ENCODE measurements at places on chromosomes 4 and X.

DNA sequence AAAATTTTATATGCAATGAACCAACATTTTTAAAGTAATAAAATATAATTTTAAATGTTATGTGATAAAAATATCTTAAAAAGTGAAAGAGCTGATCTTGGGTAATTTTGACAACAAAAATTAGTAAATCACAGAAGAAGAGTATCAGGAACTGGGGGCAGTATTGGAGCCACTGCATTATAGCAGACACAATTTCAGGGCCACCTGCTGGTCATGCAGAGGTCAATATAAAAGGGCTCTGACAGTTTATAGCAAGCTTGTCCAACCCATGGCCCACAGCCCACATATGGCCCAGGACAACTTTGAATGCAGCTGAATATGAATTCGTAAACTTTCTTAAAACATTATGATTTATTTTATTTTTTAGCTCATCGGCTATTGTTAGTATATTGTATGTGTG, 13.0 kb upstream of the LEF1 start:
- no peak for DNase-seq

DNA sequence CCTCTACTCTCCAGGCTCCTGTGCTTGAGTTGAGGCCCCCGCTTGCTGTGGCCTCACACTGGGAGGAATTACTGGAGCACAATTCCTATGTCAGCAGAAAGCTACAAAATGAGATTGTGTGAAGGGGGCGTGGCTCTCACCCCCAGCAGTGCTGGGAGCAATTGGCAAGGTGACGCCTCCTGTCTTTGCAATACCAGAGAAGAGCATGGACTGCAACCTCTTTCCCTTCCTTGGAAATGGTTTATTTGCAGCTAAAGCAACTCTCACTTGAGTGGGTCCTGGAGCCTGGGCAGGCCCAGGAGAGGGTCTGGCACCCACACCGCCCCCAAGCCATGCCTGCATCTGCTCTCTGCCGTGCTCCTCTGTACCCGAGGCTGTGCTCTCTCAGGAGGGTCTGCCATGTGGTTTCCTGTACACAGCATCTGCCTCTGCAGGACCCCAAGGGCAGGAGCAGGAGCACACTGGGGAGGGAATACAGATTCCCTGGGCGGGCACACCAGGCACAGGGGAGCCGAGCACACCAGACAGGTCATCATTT, 32.9 kb upstream of the HGFAC start:
- no peak for DNase-seq

GRCh38 chr4:7694324-7694723, 245.3 kb downstream of the AFAP1 start:
- no peak for DNase-seq

- no peak for DNase-seq
These were observed 37.3 kb downstream of the RNF212 start for GRCh38 chr4:1075809-1076699.

GRCh38 chrX:37752281-37752680, 27.6 kb upstream of the CYBB start:
- no peak for DNase-seq

- no peak for DNase-seq
These were observed 213.2 kb downstream of the FBXW7 start for GRCh38 chr4:152322656-152323055.

GRCh38 chrX:56498756-56499155, 64.7 kb upstream of the UBQLN2 start:
- DNase-seq, result no peak

DNA sequence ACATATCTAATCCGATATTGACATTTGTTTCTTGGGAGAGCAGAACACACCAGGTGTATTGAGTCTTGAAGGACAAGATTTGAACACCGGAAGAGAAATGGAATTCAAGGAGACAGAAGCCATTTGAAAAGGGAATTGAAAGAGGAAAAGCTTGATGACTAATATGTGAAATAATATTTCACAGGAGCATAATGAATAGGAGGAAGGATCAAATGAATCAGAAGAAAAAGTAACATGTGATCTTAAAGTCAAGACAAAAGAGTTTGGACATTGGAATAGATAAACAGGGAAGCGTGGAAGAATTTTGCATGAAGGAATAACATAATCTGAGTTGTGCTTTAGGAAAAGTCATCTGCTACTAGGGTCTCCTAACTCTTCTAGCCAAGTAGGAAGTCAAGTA, 145.5 kb upstream of the PDHA2 start:
- DNase-seq, result no peak

DNA sequence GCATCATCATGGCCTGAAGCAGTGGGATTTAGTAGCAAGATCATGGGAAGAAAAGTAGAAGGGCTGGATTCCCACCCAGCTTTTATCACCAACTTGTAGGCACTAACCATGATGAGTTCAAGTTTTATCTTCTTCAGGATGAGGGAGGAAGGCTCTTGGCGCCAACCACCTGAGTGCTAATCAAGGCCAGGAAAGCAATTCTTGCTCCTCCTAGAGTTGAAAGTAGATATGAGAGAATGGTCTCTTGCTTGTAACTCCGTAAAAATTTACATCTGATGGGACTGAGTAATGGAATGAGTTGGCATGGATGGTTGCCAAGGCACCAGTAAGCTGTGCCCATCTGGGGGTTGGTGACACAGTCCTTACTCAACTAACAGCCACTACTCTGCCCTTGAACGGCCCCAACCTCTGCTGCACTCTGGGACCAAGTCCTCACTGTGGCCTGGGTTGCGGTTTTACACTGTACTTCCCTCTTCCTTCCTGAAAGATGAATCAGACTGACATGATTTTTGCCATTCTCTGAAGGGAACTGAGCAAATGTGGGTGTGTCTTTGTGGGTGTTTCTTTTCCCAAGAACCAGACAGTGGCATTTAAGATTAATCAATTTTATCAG, 39.4 kb upstream of the NDP start:
- no peak for DNase-seq

DNA sequence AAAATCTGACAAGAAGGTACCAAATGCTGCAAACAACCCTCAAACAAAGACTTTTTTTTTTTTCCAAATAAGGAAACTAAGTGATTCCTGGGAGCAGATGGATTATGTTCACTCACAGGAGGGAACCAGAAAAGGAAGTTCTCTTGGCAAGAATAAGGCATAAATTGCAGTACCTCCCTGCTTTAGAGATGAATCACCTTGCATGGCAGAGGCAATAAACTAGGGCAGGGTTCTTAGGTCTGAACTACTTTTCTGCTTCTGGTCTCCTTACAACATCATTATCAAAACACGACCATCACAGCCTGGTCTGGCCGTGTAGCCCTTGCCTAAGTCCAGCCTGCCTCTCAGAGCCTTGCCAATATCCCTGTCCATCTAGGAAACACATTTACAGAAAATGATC, 6.3 kb downstream of the TMEM31 start:
- DNase-seq, result no peak

DNA sequence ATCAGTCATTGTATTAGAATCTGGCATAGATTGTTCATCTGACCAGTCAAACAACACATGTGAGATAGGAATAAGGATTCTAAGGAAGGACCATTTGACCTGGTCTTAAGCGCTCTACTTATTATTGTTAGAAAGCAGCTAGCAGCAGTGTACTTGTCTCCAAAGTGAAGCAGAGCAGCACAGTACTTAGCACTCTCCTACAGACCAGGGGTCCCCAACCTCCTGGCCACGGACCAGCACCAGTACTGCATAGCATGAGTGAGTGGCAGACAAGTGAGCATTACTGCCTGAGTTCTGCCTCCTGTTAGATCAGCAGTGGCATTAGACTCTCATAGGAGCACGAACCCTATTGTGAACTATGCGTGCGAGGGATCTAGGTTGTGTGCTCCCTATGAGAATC, 135.9 kb upstream of the SPRY1 start:
- no peak for DNase-seq

DNA sequence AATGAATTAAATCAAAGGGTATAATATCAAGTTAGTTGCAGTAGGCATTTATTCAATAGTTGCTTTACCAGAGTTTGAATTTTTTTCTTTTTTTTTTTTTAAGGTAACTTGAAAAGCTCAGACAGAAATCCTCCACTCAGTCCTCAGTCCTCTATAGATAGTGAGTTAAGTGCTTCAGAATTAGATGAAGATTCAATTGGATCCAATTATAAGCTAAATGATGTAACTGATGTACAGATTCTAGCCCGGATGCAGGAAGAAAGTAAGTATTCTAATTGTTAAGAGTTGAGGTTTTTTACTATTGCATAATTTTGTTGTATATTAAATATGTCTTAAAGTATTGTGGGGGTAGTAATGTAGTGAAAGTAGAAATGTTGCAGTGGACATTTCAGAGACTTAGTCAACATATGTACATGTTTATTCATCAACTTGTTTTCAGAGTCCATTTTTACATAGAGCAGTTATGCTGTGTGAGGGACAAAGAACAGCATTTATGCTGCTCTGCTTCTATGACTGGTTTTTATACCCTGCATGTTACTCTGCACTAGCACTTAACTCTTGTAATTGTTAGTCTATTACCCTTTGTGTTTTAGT, 38.4 kb downstream of the SLAIN2 start:
- DNase-seq, result no peak

GRCh38 chrX:8820910-8821527, 19.8 kb upstream of the FAM9A start:
- no peak for DNase-seq

DNA sequence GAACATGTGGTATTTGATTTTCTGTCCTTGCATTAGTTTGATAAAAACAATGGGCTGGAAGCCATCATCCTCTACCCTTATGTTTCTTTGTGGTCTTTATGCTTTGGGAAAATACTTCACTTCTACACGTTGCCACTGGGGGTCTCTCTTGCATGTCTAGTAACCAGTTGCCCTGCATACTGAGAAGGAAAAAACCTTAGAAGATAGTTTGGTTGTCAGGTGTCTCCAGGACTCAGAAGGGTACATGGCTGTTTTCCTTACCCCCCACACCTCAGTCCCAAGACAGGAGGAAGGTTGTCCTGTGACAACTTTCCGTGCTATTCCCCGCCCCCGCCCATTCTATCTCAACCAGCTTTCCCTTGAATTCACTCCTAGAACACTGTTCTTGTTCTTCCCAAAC, 62.1 kb upstream of the LANCL3 start:
- no peak for DNase-seq

GRCh38 chr4:53832549-53832948, 231.9 kb downstream of the CHIC2 start:
- DNase-seq, result no peak

DNA sequence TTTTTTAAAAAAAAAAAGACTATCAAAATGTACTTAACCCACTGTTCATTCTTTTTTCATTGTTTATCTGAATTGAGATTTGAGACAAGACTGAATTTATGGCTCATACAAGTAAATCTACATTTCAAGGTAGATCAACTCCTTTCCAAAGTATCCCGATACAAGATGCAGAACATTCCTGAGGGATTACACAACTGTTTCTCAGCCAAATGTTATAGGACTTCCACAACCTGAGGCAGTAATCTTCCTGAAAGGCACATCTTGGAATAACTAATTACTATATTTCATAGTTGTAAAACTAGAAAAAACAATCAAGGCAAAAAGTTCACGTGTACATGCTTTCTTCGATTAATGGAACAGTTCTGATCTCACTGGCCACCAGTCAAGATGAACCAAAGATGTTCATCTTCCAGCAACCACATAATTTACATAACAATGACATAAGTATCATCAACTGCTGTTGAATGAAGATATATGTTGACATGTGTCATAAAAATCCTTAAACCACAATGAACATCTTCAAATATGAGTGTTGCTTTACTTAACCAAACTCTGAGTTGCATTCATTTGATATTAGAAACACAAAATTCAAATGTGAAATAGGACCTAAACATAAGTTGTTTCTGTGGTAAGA, 225.2 kb upstream of the DKK2 start:
- DNase-seq, result no peak

- no peak for DNase-seq
These were observed 66.0 kb upstream of the GEMIN8 start for GRCh38 chrX:14095702-14096101.
